Activated CD4-positive, alpha-beta T cell treated with anti-CD3 and anti-CD28 coated beads, Interleukin-2, amount 10 ng/mL, durations not matched to agents 24 days and 14 days (primary cell): ENCODE measurements at places on chromosomes 7 and 10. TPM values are rescaled to one million over a fixed set of nuclear protein-coding genes. Genes with fewer than 3 reads are reported as not detected.

The SLC13A1 gene
- not detected in 2 replicates for total RNA-seq

The ALOX5 gene
- total RNA-seq: 1.0 and 2.4 TPM in 2 replicates

The TAF3 gene
- total RNA-seq: 15.1 and 15.9 TPM in 2 replicates

The STOX1 gene
- total RNA-seq: 0.76 and 0.82 TPM in 2 replicates

The GJC3 gene
- total RNA-seq: 0.36 TPM in 1 of 2 replicates, not detected in the other

The GBX1 gene
- total RNA-seq: not detected in 2 replicates

The IFIT1B gene
- total RNA-seq: not detected in 2 replicates

The ZFYVE27 gene
- total RNA-seq: 38.1 and 42.2 TPM in 2 replicates

The ADO gene
- total RNA-seq: 43.6 and 43.8 TPM in 2 replicates
